ENCODE measurements at places on chromosomes 1 and 21. TPM values are rescaled to one million over a fixed set of nuclear protein-coding genes. Genes with fewer than 3 reads are reported as not detected.

KRTAP10-4 gene
- total RNA-seq, result not detected

GRCh38 chr1:27601771-27602461 lies 2.0 kb downstream of the AHDC1 start:
- peak; percentile 69 for DNase-seq

GRCh38 chr1:55650444-55650843 lies 435.3 kb upstream of the USP24 start:
- DNase-seq, result no peak

DNA sequence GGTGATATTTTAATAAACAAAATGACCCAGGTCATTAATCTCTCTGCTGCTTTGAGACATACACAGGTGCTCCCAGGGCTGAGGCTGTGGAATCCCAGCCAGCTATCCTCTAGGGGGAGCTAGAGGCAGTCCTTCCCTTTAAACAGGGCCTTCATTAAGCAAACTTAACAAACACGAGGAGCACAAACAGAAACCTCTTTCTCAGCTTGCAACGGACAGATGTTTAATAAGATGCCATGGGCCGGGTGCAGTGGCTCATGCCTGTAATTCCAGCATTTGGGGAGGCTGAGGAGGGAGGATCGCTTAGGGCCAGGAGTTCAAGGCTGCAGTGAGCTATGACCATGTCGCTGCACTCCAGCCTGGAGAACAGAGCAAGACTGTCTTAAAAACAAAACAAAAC lies 106.7 kb downstream of the HIVEP3 start:
- DNase-seq, result peak; percentile 28
